ENCODE measurements at places on chromosomes 11 and 22.

GRCh38 chr11:8357505-8357888, 93.8 kb upstream of the LMO1 start:
- no peak for DNase-seq

- no peak for DNase-seq
Measured at GRCh38 chr11:46976182-46976854, 39.8 kb downstream of the CSTPP1 start.

- no peak for DNase-seq
Measured at GRCh38 chr22:46444390-46444854, 93.0 kb downstream of the CELSR1 start.

- no peak for DNase-seq
Measured at GRCh38 chr22:29216011-29216872, 10.5 kb downstream of the EMID1 start.

- DNase-seq: no peak
Measured at GRCh38 chr11:95156133-95156721, 66.6 kb downstream of the ENDOD1 start.

- no peak for DNase-seq
Measured at GRCh38 chr11:35822815-35823495, 120.9 kb upstream of the LDLRAD3 start.

DNA sequence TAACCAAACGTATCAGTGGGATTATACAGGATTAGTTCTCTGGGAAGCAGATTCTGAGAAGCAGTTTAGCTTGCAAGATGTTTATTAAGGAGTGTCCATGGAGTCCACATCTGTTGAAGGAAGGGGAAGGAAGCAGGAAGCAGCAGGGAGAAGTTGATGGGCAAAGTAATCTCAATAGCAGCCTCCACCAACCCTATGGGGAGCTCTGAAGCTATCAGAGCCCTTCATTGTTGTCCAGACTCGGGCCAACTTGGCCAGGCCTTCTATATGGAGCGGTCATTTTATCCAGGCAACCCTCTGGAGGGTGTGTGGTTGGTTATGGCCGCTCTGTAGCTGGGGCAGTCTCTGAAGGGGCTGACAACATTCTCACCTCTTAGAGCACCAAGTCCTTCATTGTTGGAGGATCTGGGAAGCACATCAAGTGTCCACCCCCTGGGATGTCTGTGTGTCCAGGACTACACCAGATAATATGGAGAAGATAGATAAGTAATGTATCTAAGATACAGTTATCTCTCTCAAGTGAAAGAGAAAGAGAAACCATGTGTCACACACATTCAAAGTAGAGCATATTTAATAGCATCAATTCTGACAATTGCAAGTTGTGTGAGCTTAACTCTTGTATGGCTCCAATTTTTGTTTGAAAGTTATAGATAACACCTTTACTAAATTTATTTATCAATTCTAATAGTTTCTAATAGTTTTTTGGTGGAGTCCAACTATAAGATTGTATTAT, 101.7 kb upstream of the TRIM77 start:
- no peak for DNase-seq

DNA sequence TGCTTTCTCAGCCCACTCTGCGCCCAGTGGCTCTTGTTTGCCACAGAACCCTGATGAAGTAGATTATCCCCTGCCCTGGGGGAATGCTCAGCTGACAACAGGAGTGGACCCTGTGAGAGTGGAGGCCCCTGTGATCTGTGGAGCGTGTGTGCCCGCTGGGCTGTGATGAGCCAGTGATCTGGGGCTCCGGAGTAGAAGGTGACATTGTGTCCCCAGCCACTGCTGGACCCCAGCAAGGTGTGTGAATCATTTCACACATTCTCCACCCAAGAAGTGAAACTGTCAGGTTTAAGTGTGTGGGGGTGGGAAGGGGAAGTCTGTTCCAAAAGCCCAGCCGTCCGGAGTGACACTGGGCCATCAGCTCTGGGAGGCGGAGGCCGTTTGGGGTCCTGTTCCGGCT, 33.1 kb upstream of the GRAMD4 start:
- peak; percentile 13 for DNase-seq

DNA sequence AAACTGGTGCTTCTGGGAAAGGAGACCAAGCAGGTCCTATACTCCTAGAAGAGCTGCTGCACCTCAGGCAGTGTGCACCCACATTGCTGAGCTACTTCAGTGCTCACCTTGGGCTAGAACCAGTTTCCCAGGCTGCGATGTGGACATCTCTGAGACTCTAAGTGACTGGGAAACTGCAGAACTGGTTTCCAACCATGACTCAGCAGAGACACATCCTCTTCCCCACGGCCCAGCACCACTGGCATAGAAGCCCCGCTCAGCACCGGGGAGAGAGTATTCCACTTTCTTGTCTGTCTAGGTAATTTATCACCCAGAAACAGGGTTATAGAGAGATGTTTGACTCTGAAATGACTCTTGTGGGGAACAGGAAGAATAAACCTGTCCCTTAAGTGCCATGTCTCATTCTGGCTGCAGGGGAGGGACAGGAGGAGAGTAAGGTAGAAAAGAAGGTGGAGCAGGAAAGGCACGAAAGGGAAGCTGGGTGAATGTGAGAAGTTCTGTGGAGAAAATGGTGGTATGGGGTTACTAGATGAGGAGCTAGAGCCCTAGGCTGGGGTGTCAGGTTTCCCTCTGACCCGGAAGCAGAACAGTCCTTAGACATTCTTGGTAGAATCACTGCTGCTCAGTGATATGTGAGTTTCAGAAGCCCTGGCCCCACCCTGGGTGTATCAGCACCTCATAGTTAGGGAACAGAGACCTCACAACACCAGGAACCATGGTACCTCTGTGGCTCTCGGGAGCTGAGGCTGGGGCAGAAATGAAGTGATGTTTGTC, 340.4 kb upstream of the NCAM1 start:
- DNase-seq: no peak

GRCh38 chr11:23318670-23319069, 458.4 kb upstream of the CCDC179 start:
- DNase-seq: no peak

GRCh38 chr11:86999388-86999787, 38.3 kb upstream of the TMEM135 start:
- no peak for DNase-seq

GRCh38 chr11:31001427-31001826, 368.1 kb downstream of the DCDC1 start:
- DNase-seq: no peak

- no peak for DNase-seq
Measured at GRCh38 chr22:17537155-17537554, 26.1 kb upstream of the SLC25A18 start.

- no peak for DNase-seq
Measured at GRCh38 chr11:76495019-76495418, 50.2 kb downstream of the EMSY start.

- DNase-seq: no peak
Measured at GRCh38 chr22:29200901-29201300, 4.8 kb upstream of the EMID1 start.

DNA sequence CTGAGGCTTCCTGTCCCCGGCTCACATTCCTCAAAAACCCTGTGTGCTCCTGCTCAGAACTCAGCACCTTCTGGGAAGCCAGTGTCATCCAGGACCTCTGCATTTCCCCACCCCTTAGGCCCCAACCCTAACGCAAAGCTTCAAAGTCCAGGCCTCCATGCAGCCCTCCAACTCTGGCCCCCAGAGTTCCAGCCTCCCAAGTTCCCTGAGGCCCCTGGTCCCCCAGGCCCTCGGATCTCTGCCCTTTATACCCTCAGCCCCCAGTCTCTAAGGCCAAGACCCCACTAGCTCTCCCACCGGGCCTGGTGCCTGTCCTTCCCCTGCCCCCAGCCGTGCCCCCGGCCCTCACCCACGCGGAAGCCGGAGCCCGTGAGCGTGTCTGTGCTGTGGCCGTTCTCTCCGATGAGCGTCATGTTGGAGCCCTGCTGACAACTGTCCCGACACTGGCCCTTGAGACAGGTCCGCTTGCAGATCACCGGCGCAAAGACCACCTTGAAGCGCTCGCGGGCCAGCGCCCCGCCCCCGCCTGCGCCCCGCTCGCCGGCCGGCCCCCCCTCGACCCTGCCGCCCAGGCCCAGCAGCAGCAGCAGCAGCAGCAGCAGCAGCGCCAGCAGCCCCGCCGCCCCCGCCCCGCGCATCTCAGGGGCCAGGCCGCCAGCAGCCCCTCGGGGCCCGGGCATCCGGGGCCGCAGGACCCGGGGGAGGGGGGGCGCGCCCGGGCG, 718 bp downstream of the LTBP3 start:
- DNase-seq: no peak

DNA sequence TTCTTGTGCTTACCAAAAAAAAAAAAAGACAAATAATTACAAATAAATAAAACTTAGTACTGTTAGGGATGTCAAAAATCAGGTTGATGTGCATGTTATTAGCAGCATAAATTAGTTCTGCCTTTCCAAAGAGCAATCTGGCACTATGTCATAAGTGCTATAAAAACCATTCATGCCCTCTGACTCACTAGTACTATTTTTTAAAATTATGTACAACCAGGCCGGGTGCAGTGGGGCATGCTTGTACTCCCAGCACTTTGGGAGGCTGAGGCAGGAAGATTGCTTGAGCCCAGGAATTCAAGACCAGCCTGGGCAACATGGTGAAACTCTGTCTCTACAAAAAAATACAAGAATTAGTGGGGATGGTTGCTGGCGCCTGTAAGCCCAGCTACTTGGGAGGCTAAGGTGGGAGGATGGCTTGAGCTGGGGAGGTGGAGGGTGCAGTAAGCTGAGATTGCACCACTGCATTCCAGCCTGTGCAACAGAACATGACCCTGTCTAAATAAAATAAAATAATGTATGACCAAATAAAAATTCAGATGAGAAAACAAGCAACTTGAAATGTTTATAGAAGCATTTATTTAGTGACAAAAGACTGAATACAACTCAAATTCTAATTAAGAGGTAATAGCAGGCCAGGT, 25.3 kb downstream of the UEVLD start:
- no peak for DNase-seq

GRCh38 chr22:26318975-26319374, 110.1 kb upstream of the ASPHD2 start:
- no peak for DNase-seq

- DNase-seq: no peak
Measured at GRCh38 chr11:44746894-44747293, 20.1 kb downstream of the TSPAN18 start.

DNA sequence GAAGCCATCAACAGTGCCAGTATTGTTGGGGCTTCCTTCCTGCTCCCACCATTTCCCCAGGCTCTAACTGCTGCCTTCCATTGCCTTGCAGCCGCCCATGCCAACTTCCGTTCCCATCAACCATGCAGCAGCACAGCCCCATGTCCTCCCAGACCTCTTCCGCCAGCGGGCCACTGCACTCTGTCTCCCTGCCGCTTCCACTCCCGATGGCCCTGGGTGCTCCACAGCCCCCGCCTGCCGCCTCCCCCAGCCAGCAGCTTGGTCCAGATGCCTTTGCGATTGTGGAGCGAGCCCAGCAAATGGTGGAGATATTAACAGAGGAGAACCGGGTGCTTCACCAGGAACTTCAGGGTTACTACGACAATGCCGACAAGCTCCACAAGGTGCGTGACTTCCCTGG, 53.3 kb downstream of the AMOTL1 start:
- DNase-seq: no peak

- no peak for DNase-seq
Measured at GRCh38 chr11:9901943-9902342, 238.1 kb downstream of the SWAP70 start.

DNA sequence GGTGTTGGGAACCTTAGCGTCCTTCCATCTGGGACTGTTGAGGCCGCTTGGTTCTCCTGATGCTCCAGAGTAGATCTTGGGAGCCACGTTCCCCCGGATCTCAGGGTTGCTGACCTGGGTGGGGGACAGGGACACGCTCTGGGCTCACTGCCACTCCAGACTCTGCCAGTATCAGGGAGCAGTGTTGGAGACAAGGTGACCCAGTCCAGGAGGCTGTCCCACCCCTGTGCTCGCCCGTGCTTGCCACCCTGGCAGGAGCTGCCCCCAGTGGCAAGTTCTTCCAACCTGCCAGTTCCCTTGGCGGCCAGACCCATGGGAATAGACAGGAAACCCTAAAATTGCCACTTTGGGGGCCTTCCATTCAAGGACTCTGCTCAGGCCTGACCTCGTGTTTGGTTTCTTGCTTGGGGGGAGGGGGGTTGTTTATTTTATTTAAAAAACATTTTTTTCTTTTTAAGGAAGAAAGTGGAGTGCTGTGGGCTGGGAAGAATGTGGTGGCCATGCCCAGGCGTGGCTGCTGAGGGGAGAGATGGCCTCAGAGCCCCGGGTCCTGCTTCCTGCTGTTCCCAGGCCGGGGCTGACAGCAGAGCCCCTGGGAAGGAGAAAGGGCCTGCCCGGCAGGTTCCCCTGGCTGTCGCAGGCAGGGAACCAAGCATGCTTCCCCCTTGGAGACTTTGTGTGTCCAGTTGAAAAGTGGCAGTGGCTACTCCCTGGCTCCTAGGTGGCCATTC, 7.2 kb downstream of the GRK2 start:
- no peak for DNase-seq

DNA sequence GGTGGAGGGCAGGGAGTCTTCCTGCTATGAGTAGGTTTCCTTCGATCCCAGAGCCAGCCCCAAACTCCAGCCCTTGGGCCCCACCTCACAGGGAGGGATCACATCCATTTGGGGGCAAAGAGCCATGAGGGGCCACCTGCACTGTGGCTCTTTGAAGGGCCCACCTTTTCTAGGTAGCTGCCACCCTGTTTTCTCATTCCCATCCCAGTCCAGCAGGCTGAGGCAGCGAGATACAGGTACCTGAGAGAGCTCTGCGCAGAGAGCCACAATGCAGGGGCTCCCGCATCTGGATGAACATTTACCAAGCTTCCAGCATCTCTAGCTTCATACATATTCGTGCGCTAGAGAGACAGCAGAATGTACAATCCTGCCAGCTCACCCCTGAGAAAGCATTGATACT, 16.3 kb downstream of the FXYD6 start:
- DNase-seq: no peak

- DNase-seq: no peak
Measured at GRCh38 chr22:46545086-46545792, 7.8 kb upstream of the CELSR1 start.
